ENCODE measurements at places on chromosomes 13 and 19.
A peak's percentile ranks its signal among the peaks of the same experiment; 100 is the strongest.

DNA sequence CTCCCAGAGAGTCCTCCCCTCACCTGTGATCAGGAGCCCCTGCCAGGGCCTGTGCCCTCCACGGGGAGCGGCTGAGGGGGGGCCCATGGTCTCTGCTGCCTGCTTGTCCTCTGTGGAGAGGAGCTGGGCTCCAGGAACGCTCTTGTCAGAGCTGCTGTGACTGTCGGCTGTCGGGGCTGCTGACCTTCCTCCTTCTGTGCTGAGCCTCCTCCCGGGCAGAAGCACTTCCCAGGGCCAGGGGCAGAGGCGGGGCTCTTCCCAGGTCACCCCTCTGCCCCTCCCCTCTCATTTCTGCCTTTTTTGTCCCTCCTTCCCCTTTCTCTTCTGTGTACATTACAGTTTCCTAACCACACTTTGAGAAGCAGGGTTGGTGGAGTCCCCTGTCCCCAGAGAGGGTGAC lies at the start of gene CEACAM4:
TSS of gene CEACAM4 (minus strand) at position 198 of the 400 bp plus-strand sequence. CDS start at position 87, 111 bp downstream.
- DNase-seq = peak; percentile 40

DNA sequence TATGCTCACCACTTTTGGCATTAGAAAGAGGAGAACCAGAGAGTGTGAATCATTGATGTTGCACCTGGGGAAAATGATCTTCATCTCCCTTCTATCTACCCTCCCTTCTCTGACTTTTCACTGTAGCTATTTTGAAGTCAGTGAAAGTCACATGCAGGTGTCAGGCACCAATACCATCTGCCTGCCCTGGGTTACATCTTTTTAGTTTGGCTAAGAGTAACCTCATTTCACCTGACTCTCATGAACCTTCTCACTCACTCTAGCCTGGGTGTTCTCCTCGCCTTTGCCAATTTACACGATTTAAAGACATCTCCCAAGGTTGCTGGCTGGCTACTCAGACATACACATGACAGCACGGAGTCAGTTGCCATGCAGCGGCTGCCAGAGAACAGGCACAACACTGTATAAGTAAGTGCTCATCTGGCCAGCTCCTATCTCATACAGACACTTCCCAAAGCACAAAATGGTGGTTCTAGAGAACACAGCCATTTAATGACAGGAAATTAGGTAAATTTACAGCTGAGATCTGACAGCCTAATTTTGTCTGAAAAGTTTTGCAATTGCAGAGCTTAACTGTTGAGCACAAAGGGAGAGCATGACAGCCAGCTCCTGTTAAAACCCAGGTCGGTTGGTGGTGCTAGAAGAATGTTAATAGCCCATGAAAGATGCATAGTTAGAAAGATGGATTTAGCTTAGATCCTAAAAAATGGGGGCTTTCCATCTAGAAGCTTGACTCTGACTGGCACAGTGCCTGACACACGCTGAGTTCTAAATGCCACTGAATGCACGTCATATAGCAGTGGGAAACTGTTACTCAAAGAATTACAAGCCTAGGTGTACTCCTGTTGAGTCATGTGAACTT lies 32.5 kb downstream of the LCP1 start:
- no peak for DNase-seq

GRCh38 chr19:39304701-39305571 lies 8.7 kb downstream of the IFNL1 start:
- no peak for DNase-seq

GRCh38 chr19:1591421-1592023 lies 1.1 kb downstream of the MBD3 start:
- DNase-seq = no peak

GRCh38 chr19:58460039-58460438 lies 6.8 kb upstream of the ZNF324 start:
- no peak for DNase-seq

- peak; percentile 36 for DNase-seq
Measured at GRCh38 chr13:51764184-51765141, 39.5 kb downstream of the DHRS12 start.

DNA sequence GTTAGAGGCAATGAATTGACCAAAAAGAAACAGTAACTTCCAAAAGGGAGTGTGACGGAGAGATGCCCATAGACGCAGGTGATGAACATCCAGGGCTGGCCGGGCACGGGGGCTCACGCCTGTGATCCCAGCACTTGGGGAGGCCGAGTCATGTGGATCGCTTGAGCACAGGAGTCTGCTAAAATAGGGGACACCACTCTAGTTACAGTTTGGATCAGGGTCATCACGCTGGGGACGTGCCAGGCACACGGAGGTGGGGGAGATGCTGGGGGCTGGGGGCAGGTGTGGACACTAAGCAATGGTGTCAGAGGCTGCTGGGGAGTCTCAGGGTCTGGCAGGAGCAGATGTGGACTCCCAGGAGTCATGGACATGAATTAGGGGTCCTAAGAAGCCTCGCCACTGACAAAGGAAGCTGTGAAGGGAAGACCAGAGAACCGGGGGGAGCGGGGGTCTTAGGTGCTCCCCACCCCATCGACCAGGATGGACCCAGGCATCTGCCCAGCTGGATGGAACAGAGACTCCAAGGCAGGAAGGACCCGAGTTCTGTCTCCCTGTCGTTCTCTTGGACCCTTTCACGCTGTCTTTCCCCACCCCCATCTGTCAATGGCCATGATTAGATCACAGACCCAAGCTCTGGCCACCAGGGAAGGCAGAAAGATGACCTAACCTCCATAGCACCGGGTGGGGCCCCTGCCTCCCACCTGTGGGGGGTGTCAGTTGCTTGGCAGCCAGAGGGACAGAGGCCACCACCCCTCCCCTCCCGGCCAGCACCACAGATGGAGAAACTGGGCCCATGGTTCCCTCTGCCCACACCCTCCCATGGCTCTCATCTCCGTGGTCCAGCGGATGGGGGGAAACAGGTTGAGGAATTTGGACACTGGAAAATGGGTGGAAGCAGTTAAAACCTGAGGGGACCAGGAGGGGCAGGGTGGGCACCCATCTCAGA lies 19.6 kb downstream of the CCDC8 start:
- no peak for DNase-seq

GRCh38 chr13:45823583-45823982 lies 28.0 kb downstream of the SIAH3 start:
- DNase-seq = peak; percentile 29

DNA sequence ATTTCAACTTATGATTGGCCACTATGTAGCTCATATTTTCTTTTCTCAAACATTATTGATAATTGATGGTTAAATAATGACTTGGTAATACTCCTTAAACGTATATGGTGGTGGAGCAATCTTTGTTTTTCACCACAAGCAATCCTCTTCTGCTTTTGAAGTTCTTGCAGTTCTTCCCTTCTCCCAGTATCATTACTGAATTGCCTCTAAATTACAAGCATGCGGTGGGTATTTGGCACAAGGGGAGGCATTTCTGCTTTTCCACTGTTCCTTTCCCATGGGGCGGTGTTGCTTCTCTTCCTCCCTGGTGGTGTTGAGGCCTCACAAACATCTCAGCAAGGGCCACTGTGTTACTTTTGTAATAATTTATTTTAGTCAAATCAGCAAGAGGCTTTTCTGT lies 234.4 kb upstream of the RXFP2 start:
- DNase-seq = no peak

DNA sequence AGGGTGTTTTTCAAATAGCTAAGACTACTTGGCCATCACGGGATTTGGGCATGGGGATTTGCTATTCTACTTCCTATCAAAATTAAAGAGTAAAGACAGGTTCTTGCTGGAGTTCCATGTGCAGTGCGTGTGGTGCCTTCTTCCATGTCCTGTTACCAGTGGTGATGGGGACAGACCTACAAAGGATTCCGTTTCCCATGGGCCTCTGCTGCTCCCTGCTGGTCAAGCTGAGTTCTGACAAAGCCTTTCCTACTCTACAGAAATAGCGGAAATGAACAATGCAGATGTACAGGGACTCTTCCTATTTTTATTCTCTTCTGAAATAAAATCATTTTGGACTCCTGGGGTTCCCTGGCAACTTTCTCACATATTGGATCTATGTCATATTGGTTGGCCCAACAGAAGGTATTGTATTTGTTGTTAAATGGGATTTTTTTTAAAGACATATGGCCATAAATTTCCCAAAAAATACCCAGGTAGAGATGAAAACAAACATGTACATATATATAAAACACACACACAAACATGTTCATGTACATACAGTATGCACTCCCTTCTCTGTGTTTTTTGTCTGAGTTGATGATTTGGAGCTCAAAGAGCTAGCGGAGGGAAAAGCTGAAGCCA lies 90.5 kb upstream of the SLC15A1 start:
- DNase-seq = peak; percentile 89

GRCh38 chr19:45496349-45496953 lies 396 bp downstream of the RTN2 start:
- DNase-seq = peak; percentile 52

GRCh38 chr19:2180881-2181632 lies 17.3 kb downstream of the DOT1L start:
- no peak for DNase-seq

DNA sequence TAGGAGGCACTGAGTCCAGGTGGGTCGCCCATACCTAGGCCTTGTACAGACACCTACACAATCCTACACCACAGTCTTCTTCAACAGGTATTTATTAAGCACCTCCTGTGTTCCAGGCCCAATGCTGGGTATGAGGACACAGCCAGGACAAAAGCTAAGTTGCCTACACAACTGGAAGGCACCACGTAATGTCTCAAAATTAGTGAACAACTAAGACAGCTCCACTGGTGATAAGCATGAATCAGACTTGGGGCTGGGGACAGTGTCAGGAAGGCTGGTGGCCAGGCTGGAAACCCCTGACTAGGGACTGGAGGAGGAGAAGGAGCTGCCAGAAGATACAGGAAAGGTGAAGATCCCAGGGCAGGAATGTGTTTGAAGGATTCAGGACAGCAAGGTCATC lies 2.4 kb downstream of the SMIM24 start:
- DNase-seq = no peak

GRCh38 chr19:54035215-54036178 lies 28.2 kb downstream of the VSTM1 start:
- DNase-seq = no peak

DNA sequence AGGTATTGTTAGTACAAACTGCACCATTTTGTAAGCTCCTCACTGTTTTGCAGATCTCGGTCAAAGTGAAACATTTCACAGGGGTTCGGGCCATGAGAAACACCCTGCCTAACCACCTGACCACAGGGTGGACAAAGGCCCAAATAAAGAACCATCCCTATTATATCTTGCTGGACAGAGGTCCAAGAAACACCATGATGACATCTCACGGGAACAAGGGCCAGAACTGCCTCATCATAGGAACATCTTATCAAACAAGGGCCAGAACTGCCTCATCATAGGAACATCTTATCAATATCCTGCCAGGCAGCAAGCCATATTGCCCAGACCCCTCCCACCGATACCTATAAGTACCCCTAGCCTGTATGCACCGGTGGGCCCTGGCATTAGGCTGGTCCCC lies 99.7 kb downstream of the PCDH9 start:
- DNase-seq = peak; percentile 12

- DNase-seq = no peak
Measured at GRCh38 chr13:47437406-47437805, 540.6 kb upstream of the HTR2A start.

Measured in hematopoietic multipotent progenitor cell treated with erythropoietin and hydrocortisone succinate and interleukin-3 and kit ligand, for 6 days (in vitro differentiated cells).